Activated CD4-positive, alpha-beta T cell treated with anti-CD3 and anti-CD28 coated beads, Interleukin-2, amount 50 U/mL, for 4 hours (primary cell): ENCODE measurements at places on chromosomes 16 and 17.

- peak; percentile 36 for DNase-seq
These were observed 14.1 kb downstream of the MAP3K14 start for GRCh38 chr17:45302649-45303173.

GRCh38 chr17:78644931-78645351 lies 67.7 kb upstream of the DNAH17 start:
- no peak for DNase-seq

DNA sequence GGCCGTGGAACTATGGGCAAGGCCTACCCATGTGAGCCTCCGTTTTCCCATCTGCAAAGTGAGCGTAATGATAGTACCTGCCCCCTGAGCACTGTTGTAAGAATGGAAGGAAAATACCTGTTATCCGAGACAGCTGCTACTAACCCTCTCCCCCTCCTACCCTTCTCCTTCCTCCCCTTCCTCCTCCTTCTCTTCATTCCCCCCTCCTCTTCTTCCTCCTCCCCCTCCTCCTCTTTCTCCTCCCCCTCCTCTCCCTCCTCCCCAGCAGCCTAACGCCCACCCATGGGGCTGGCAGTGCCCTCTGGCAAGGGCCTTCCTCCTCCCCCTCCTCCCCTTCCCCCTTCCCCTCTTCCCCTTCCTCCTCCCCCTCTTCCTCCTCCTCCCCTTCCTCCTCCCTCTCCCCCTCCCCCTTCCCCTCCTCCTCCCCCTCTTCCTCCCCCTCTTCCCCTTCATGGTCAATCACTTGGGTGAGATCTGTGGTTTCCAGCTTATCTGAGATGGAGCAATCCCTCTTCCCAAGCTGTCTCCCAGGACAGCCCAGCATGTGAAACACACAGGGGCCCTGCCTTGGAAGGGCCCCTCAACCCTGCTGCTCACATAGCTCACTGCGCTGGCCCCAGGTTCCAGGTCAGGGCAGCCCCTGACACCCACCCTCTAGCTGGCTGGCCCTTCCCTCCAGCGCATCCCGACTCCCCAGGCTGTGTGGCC lies 6.4 kb downstream of the ZFPM1 start:
- DNase-seq: no peak

- DNase-seq: peak; percentile 68
These were observed 21.4 kb downstream of the QPRT start for GRCh38 chr16:29700253-29700987.

DNA sequence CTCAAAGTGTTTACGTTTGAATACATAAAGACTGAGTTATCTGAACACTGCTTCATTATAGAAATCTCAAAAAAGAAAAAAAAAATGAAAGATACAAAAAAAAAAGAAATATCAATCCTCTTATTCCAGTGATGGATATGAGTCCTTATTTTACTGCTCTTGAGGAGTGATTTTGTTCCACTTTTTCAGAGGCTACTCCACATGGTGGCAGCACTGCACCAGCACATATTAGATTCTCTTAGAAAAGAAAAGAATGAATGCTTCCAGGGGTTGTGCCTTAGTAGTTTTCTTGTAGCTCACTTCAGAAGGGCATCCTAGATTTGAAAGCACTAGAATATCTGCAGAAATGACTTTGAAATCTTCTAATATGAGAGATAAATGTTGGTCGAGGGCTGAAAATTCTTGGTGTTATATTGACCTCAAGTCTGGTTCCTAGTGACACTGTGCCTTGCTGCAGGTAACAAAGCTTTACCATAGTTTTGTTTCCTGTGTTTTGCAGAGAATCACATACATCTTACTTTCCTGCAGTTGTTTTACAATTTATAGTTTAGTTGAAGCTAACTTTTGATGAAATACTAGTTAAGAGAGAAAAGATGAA lies 25.9 kb downstream of the AP2B1 start:
- peak; percentile 26 for DNase-seq

GRCh38 chr17:74987909-74988711 lies 678 bp downstream of the CDR2L start:
- no peak for DNase-seq

- DNase-seq: no peak
These were observed 22.7 kb downstream of the UTS2R start for GRCh38 chr17:82394278-82394677.

DNA sequence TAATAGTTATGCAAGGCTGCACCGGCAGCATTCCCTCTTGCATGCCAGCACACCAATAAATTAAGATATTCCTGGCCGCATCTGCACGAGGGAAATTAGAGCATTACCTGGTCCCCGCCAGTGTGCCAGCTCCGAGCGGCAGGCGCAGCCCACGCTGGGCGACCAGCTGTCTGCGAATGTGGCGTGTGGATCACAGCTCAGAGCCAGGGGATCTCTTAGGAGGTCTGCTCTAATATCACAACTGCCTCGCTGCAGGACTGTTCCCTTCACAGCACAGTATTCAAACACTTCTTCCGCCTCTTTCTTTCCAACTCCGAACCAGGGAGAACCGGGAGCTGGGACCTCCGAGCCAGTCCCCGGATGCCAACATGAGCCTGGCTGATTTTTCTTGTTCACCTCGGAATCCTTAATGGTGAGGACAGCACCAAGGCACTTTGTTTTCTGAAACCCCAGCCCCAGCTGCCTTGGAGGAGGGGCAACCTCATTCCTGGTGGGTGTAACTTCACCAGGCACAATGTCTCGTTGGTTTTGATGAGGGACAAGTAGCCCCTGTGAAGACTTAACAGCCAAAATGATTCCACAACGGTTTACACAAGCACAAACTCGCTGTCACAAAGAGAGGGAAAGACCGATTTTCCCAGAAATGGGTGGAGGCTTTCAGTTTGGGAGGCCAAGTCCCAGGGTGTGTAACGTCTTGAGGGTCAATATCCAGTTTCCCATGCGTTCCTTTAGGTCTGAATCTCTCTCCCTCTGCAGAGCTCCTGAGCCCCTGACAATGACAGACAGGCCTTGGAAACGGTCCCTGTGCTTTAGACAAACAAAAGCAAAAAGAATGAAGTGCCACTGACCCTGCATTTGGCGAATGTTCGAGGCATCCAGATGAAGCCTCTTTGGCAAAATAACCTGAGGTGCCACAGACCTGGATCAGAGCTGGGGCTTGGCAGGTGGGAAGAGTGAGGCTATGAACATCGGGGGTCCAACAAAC lies 213.2 kb downstream of the C16orf78 start:
- DNase-seq: no peak

- no peak for DNase-seq
These were observed 33.8 kb downstream of the EPN2 start for GRCh38 chr17:19270704-19271611.

GRCh38 chr16:27779641-27780164 lies 229.8 kb downstream of the KATNIP start:
- DNase-seq: no peak

DNA sequence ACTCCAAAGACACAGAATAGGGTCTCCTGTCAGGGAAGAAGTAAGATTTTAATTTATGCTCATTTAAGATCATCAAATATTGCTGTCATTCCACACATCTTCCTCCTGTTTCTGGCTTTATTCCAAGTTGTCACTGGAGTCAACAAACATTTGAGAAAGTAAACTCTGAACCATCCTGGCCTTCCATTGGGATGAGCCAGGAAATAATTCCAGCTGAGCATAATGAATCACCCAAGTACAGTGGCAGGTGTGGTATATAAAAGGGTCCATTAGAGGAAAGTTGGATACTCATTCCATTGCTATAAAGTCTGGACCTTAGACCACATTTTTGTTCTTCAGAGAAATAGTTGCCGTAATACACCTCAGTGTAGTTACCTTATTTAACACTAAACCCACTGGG lies 246.1 kb downstream of the SLC39A11 start:
- no peak for DNase-seq

- DNase-seq: no peak
These were observed 11.7 kb upstream of the SLC47A2 start for GRCh38 chr17:19728084-19728495.

DNA sequence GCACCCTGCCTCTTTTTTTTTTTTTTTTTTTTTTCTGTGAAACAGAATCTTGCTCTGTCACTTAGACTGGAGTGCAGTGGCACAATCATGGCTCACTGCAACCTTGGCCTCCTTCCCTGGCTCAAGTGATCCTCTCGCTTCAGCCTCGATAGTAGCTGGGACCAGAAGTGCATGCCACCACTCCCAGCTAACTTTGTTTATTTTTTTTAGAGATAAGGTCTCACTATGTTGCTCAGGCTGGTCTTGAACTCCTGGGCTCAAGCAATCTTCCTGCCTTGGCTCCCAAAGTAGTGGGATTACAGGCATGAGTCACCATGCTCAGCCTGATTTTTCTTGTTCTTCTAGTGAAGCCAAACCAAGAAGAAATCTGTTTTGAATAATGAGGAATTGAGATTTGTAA lies 25.0 kb downstream of the CDK12 start:
- no peak for DNase-seq

GRCh38 chr16:52781005-52781630 lies 234.2 kb upstream of the TOX3 start:
- no peak for DNase-seq

DNA sequence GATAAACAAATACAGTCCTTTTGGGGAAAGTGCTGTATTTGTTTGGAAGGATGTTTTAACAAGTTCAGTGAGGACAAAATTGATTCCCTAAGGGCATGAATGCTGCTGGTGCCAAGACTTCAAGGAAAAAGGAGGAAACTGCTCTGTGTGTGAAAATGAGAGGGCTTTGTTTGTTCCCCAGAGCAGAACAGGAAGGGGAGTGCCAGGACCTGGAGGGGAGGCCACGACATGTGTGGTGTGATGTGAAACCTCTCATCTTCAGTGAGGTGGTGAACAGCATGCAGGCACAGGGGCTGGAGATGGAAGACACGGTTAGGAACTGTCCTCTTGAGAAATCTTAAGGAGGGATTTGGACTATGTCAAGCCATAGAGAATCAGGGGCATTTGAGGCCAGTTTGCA lies 46.6 kb upstream of the GRIN2A start:
- no peak for DNase-seq
